Activated CD4-positive, alpha-beta T cell treated with anti-CD3 and anti-CD28 coated beads for 24 hours (primary cell): ENCODE measurements at places on chromosomes 4 and X.
A peak's percentile ranks its signal among the peaks of the same experiment; 100 is the strongest.

DNA sequence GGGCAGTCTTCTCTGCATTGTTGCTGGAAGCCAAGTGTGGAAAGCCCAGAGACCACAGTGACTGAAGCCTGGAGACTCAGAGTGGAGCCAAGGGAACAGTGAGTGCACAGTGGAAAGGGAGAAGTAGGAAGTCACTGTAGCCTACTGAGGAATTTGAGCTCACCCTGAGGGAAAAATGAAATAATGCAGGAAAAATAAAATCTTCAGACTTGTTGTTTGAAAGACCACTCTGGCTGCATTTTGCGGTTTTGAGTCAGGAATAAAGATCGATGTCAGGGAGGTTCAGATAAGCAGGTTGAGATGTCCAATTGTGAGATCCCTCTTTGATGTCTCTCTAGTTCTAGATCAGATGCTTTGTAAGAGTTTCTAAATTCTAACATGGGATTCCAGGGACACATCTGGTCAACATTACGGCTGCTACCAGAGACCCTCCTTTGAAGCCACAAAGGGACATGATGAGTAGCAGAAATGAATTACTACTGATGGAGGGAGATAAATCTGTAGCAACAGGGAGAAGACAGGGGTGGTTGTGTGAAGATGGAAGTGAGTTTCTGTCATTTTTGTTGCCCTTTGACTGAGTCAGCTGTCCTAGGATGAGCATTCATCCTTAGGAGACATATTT is 8.4 kb downstream of the ADH4 start:
- no peak for DNase-seq

- DNase-seq, result no peak
These were observed 613 bp upstream of the TMEM47 start for GRCh38 chrX:34657726-34658070.

GRCh38 chr4:41134581-41134980 is 79.8 kb downstream of the APBB2 start:
- DNase-seq, result no peak

- no peak for DNase-seq
These were observed 44.6 kb downstream of the GABRB1 start for GRCh38 chr4:47075919-47076318.

- DNase-seq, result no peak
These were observed 1.3 kb downstream of the NKRF start for GRCh38 chrX:119604766-119605463.

DNA sequence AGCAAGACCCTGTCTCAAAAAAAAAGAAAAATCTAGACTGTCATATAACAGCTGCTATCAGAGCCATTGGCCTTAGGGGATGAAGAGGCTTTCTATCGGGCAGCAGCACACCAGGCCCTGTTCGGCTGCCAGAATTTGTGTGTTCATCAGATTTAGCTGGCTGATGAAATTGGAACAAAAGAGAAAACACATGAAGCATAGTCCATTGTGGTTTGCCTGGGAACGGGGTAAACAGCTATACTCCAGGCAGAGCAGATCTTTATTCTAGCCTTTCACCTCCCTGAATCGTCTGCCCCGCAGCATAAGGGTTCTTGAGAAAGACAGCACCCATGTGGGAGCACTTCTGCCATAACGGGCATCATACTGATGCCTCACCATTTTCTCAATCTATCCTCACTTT is 11.6 kb downstream of the TKTL1 start:
- DNase-seq, result no peak

GRCh38 chr4:6724421-6725111 is 8.6 kb downstream of the BLOC1S4 start:
- no peak for DNase-seq

DNA sequence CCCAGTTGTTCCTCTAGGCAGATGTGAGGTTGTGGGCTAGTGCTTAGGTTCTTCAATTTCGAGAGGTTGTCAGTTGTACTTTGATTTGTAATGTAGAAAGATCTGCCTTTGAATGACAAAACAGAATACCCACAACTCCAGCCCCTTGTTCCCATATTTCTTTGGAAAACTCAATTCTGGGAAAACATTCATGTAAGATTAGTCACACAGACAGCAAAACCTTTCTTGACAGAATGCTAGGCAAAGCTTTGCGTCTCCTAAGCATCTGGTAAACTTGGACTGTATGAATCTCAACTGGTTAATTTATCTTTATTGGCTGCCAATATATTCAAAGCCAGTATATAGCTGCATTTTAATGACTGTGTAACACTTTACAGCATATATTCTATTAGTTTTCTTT is 34.9 kb downstream of the NOCT start:
- no peak for DNase-seq

GRCh38 chr4:48268956-48269860 is at the start of gene TEC:
TSS of gene TEC (minus strand) at chr4:48269838. CDS start at chr4:48228614, 41,224 bp downstream.
- peak; percentile 17 for DNase-seq

DNA sequence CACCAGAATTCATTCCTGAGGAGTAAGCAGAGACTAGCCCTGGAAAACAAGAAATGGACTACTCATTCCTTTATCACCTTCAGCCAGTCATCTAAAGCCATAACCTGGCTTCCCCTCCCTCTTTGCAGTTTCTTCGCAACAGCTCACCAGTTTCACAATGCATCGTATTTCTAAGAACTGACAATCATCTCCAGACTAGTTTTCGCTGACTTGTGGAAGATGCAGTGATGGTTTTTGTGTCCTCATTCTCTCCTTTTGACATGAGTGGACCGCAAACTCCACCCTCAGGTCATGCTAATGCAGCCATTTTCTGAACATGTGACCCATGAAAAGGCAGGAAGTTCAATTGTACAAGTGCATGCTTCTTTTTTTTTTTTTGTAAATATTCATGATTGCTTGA is 1203.5 kb downstream of the PCDH7 start:
- no peak for DNase-seq

DNA sequence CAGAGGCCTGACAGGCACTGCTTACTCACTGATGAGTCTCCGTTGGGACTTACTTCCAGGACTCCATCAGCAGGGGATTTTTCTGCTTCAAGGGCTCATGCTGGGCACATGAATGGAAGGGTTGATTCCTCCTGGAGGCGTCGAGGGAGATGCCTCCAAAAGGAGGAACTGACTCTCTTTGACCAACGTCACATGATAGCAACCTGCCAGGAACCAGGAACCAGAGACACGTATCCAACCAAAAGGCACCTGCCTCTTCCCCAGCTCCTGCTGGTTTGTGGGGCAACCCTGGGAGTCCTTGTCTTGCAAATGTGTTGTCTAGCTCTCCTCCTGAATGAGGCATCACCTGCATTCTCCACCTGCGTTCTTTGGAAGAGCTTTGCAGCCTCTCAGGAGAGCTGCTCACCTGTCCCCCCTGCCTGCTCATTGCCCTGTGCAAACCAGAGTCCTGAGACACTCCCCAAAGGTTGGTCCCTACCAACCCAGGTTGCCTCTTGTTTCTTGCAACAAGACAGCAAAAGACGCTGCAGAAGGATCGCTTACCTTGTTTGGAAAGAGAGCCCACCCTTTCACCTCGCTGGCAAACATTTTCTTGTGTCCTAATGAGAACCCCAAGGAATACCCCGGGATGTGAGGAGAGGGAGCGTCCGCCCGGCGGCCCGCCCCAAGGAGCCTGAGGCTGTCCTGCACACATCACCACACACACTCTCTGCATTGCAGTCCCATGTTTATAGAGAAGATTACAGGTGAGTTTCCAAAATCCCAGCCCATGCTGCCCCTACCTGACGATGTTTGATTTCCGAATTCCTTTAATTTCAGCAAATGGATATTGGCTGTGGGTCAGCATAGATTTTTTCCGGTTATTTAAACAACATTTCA is 30.5 kb upstream of the SHOX start:
- DNase-seq, result no peak

GRCh38 chr4:110154582-110154981 is 43.8 kb downstream of the ELOVL6 start:
- DNase-seq, result no peak

DNA sequence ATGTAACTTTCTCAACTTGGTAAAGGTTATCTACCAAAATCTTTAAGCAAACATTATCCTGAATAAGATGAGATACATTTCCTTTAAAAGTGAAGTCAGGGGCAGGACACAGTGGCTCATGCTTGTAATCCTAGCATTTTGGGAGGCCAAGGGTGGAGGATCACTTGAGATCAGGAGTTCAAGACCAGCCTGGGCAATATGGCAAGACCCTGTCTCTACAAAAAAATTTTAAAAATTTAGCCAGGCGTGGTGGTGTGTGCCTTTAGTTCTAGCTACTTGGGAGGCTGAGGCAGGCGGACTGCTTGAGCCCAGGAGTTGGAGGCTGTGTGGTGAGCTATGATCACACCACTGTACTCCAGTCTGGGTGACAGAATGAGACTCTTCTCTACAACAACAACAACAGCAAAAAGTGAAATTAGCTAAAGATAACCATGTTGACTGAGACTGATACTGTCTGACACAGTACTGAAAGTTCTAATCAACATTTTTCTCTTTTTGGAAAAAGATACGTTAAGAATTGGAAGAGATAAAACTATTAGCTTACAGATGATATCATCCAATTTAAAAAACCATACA is 4.9 kb downstream of the DCAF16 start:
- no peak for DNase-seq

- peak; percentile 42 for DNase-seq
These were observed 4.3 kb upstream of the TLR6 start for GRCh38 chr4:38860788-38861424.

- DNase-seq, result no peak
These were observed 168.7 kb upstream of the PPP1R2C start for GRCh38 chrX:42946544-42947194.

GRCh38 chr4:141302924-141303323 is 82.2 kb downstream of the ZNF330 start:
- DNase-seq, result no peak

DNA sequence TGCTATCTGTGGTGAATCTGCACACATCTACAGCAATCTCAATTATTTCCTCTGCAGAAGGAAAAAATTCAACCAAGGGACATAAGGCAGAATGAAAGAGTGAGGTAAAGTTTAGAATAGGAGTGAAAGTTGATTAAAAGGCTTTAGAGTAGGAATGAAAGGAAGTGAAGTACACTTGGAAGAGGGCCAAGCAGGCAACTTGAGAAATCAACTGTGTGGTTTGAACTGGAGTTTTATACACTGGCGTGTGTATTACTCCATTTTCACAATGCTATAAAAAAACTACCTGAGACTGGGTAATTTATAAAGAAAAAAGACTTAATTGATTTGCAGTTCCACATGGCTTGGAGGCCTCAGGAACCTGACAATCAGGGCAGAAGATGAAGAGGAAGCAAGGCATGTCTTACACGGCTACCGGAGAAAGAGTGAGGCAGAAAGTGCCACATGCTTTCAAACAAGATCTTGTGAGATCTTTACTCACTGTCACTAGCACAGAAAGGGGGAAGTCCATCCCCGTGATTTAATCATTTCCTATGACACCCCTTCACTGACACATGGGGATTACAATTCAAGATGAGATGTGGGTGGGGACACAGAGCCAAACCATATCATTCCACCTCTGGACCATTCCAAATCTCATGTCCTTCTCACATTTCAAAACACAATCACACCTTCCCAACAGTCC is 234.8 kb downstream of the IL15 start:
- no peak for DNase-seq

DNA sequence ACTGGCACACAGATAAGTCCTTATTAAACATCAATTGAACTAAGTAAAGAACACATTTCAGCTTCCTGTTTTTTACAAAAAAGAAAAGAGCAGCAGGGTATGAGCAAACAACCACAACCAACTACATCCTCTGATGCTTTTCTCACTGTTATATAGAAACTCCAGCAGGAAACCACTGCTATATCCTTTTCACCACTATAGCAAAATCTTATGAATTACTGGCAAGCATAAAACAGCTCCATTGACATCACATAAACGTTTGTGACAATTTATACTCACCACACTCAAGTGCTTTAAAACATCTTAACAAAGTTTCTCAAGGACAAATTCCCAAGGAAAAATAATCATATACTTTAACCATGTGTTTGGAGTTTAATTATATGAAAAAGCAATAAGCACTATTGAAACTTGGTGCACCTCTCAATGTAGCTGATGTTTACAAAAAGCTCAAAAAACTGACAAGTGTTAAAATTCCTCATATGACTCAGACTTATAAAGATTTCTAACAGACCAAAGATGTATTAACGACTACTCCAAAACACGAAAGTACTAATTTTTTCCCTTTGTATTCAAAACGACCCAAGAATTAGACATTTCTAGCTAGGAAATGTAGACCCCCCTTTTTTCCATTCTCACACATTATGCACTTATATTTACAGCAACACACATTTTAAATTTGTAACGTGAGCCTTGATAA is 12.9 kb downstream of the GPRIN3 start:
- DNase-seq, result no peak

GRCh38 chr4:76233083-76233482 is 18.4 kb upstream of the FAM47E start:
- DNase-seq, result no peak

- no peak for DNase-seq
These were observed 111.8 kb upstream of the MAP3K15 start for GRCh38 chrX:19627081-19627480.

DNA sequence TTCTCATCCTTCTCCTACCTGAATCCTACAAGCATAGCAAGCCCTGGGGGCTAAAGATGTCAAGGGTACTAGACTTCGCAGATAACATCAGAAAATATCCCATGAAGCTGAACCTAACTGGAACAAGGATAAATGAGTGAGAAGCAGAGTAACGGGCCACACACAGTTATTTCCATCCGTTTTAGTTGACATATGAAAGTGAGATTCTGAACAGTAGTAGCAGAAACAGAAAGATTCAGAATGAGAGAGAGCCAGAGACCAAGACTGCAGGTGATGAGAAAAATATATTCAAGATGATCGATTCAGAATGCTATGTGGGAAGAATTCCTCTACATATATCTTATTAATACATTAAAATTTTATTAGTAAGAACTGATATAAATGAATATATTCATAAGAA is 165.1 kb downstream of the TSPAN5 start:
- DNase-seq, result no peak

GRCh38 chr4:3041192-3042142 is 32.9 kb downstream of the HTT-AS start:
- DNase-seq, result peak; percentile 20

DNA sequence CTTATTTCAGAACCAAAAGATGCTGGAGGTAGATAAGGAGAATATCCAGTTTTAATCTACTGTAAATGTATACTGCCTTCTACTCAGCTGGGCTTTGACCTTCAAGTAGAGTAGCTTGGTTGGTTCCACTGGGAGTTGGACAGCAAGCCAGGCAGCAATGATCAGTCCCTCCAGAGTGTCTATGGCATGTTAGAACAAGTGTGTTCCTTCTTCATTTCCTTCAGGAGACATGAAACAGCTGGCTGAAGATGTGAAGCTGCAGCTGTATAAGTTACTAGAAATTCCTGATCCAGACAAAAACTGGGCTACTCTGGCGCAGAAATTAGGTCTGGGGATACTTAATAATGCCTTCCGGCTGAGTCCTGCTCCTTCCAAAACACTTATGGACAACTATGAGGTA is 111.1 kb downstream of the NFKB1 start:
- no peak for DNase-seq

- DNase-seq, result no peak
These were observed 21.4 kb downstream of the SOD3 start for GRCh38 chr4:24816797-24817196.

DNA sequence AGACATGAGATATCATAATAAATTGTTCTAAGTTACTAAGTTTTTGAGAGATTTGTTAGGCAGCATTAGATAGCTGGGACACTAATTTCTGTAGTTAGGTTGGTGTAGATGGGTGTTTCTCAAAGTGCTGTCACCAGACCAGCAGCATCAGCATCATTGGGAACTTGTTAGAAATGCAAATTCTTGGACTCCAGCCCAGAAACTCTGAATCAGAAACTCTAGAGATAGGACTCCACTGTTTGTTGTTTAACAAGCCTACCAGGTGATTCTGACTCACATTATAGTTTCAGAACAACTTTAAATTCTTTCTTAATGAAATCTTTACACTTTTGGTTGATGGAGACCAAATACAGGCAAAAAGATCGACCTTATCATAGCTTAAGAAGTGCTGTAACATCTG is 173.7 kb downstream of the PABPC4L start:
- no peak for DNase-seq
